NCI-H510A (cell line): ENCODE measurements at places on chromosomes 2 and 18.

DNA sequence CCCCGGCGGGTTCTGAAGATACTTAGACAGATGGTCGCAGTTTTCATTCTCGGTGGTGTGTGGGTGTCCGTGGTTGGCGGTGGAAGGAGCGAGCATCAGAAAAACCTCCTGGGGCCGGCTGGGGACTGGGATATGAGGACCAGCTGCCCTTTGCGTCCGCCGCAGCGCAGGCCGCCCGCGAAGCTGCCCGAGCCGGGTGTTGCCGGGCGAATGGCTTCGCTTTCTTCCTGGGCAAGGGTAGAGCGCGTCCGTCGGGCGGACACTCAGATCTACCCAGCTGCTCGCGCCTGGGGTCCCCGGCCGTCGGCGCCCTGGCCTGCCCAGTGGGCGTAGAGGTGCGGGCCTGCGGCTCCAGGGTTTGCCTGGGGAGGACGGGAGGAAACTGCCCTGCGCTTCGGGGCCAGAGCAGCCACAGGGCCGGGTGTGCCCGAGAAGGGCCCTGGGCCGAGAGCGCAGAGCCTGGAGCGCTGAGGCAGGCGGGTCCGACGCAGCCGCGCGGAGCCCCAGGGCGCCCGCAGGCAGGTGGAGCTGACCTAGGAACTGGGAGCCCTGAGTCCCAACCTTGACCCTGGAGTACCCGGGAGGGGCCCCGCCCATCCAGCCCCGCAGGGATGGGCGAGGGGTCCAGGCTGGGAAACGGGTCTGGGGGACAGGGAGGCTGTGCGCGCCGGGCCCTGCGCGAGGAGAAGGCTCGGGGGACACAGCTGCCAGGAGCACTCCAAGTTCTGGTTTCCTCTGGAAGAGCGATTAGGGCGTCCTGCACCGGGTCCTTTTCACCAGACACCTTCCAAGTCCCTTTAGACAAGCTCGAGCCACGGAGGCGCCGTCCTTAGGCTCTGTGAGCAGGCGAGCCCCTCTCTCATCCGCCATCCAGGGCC, 1.3 kb downstream of the TWIST2 start:
- no peak for DNase-seq

GRCh38 chr18:58601468-58602266, 27.2 kb downstream of the ALPK2 start:
- no peak for DNase-seq

DNA sequence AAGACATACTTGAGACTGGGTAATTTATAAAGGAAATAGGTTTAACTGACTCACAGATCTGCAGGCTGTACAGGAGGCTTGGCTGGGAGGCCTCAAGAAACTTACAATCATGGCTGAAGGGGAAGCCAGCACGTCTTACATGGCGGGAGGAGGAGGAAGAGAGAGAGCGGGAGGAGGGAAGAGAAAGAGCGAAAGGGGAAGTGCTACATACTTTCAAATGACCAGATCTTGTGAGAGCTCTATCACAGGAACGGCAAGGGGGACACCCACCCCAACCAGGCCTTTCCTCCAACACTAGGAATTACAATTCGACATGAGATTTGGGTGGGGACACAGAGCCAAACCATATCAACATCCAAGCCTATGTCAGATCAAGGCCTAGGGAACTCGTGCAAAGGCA, 24.2 kb downstream of the MYL12B start:
- DNase-seq: no peak

DNA sequence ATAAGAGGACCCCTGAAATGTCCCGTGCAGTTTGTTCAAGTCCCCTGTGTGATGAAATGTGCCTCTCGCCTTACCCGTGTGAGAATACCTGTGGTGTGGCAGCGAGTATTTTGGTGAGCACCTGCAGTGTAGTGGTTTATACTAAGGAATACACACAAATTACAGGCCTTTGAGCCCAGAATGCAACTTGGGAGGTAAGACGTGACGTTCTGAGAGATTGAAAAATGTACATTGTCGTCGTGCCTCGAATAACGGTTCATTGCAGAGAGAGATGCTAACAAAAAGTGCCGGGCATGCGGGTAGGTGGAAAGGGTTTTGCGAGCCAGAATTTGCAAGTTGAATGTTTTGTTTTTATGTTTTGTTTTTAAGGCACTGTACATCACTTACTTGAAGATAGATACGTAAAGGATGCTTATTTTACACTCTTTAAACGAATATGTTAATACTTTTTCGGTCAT, 867 bp downstream of the RBBP8 start:
- no peak for DNase-seq

- DNase-seq: no peak
Observed at GRCh38 chr2:106085181-106085940, 108.7 kb downstream of the UXS1 start.

DNA sequence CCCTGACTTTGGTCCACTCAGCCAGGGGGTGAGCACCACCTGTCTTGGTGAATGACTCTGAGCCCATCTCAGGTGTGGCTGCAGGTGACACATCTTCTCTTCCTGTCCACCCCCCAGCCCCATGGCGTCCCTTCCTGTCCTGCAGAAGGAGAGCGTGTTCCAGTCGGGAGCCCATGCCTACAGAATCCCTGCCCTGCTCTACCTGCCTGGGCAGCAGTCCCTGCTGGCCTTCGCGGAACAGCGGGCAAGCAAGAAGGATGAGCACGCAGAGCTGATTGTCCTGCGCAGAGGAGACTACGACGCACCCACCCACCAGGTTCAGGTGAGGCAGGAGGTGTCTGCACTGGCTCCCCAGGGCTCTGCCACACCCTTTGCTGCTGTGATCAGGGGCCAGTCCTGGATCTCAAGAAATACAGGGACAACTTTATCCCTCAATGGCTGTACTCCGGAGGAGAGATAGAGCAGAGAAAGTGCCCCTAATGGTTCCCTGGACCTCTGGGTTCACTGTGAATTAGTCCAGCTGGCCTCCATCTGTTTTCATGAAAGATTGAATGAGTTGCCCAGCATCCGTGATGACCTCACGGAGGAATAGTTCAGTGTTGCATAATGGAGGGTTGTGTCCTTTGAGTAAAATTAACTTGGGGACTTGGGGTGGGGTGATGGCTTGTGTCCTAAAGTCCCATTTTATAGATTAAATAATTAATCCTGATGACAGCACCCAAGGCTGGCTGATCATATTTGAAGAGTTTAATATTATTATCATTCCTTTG, at the start of gene NEU2:
NEU2 (plus strand) TSS at position 122 of the 770 bp plus-strand sequence; CDS start at position 122, 0 bp downstream.
- no peak for DNase-seq

DNA sequence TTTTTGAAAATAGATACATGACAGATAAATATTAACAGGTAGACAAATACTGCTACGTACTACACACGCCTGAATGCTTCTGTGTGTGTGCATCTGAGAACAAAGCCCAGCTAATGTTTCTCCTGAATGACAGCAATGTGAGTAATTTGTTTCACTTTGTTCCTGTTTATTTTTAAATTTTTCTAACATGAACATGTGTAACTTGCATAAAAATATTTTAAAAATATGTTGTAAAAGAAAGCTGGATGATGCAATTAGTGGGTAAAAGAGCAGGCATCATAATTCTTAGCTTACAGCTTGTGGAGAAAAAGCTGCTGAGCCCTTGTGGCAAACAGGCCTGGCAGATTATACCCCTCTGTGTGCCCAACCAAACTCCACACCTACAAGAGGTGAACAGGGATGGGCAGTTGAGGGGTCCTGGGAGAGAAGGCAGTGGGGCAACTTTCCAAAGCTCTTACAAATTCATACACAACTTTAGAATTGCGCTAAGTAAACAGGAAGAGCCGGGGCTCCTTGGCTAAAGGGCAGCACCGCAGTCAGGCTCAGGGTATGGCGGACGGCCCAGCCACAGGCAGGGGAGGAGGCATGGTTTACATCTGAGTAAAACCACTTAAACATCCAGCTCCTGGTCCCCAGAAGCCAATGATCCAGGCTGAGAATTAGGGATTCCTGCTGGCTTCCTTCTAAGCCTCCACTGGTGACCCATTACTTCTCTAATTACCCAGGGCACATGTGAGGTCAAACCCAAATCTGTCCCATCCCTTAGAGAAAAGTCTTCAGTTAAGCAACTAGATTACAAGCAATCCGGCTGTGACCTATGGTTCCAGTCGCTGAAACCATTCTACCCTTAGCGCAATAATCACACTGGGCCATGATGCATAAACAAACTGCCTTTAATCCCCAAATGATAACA, 14.0 kb downstream of the PXDN start:
- DNase-seq: no peak

DNA sequence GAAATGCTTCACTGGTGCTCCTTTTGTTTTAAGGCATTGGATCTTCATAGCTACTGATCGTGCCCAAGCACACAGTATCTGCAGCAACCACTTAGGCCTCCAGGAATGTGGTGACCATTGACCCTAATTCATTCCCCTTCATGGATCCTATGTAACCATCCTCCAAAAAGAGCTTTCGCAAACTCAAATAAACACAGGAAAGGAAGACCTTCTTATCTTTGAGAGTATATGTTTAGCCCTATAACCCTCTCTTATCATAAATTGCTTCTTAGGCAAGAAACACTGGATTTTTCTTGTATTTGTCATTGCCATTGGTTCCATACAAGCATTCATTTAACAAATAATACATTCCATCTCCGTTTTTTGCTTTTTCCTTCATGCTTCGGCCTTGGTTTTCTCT, 4.1 kb upstream of the TTR start:
- DNase-seq: no peak

GRCh38 chr2:95058466-95058988, 33.0 kb downstream of the MAL start:
- no peak for DNase-seq

DNA sequence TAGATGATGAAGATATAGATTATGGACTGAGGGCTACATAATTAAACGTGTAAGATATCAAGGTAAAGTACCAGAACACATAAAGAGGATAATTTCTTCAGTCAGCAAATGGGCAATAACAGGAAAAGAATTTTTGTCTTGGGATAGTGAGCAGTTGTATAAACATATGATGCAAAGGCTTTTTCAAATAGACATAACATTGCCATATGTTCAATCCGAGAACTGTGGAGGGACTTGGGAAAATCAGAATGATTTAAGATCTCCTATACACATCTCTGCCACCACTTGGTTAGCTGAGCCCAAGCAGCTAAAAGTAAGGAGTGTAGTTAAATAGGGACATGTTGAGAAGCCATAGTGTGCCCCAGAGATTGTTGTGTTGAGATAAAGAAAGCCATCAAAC, 287.6 kb upstream of the ZNF521 start:
- no peak for DNase-seq

DNA sequence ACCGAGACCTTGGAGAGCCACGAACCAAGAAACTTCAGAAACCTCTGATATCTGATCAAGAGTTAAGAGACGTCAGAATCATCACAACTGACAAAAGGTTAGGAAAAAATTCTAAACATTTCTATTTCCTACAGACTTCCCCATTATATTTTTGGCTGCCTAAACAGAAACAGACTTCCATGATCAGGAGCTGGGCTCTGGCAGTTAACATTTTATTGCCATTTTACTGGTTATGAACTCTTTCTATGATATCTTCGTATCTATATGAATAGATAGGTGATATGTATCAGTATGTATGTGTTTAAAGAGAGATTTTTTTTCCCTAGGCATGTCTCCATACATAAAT, 31.1 kb upstream of the PPP1R1C start:
- DNase-seq: no peak

- no peak for DNase-seq
Observed at GRCh38 chr2:20585359-20585709, 65.6 kb downstream of the HS1BP3 start.

DNA sequence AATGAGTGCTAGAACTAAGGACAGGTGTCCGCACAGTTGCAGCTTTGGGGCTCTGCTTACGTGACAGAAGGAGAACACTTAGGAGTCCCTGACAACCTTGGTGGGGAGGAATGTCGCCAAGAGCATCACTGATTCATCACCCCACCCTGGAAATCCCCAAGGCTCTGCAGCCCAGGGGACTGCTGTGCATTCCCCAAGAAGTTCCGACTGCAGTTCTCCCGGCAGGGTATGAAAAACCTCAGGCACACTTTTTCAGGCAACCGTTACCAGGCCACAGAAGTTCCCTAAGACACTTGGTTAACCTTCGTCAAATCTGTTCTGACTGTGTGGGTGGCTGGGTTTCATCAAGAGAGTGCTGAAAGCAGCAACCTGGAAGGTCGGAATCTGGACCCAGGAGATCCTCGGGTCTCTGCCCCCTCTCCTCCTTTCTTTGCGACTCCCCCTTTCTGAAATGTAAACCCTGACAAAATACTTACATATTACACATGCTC, 192.1 kb upstream of the CXCR4 start:
- no peak for DNase-seq

GRCh38 chr2:224102991-224103390, 63.9 kb upstream of the SERPINE2 start:
- DNase-seq: no peak

- no peak for DNase-seq
Observed at GRCh38 chr2:160613466-160614153, 120.0 kb upstream of the RBMS1 start.

DNA sequence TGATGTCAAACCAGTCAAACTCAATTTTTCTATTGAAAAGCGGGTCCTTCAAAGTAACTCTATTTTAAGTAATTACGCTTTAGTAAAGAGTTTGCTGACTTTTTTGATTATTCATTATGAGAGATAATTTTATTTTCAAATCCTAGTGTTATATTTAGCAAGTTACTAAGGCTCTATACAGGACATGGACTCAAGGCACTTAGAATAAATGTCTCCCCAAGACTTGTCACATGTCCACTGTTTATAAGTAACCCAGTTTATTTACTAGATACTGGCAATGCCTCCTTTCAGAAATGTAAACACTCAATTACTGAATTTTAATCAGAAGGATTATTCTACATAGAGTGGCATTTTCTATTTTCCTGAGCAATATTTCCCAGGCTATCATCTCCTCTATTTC, 638.1 kb downstream of the ERBB4 start:
- no peak for DNase-seq

- DNase-seq: no peak
Observed at GRCh38 chr2:58039170-58039611, 7.4 kb upstream of the VRK2 start.

DNA sequence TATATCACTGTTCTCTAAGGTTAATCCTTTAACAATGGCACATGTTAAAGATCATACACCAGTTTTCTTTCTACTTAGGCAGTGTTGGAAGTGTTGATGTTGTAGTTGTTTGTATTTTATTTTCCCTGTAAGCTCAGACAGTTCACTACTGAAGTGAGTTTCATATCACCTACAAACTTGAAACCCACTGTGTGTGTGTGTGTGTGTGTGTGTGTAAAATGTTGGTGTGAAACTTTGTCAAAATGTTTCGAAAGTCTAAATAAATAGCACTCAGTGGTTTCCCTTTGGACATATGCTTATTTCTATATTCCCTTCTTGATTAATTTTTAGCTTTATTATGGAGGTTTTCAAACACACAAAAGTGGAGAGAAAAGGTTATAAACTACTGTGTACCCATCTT, 79.8 kb upstream of the CAVIN2 start:
- DNase-seq: no peak

DNA sequence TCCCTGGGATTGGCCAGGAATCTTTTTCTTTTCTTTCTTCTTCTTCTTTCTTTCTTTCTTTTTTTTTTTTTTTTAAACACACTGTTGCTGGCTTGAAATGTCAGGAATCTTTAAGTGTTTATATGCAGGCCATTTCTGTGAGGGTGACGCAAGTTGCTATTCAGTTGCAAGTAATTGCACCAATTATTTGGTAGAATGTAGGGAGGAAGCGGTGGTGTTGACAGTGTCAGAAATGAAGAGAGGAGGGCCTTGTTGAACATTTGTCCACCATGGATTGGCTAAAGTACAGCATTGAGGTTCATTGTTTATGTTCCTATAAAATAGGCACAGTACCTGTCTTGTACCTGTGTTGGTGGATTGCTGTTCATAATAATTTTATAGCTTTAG, 6.5 kb downstream of the RPIA start:
- no peak for DNase-seq
